ENCODE measurements at places on chromosomes 3 and 15. TPM values are rescaled to one million over a fixed set of nuclear protein-coding genes. Genes with fewer than 3 reads are reported as not detected.

REC114 gene
- not detected for polyA plus RNA-seq

PROS1 gene
- 0.26 TPM for polyA plus RNA-seq

SENP5 gene
- polyA plus RNA-seq, result 11.7 TPM

INSYN1 gene
- polyA plus RNA-seq, result not detected

ILDR1 gene
- 4.0 TPM for polyA plus RNA-seq

RBSN gene
- polyA plus RNA-seq, result 18.2 TPM

MINDY4B gene
- polyA plus RNA-seq, result not detected

PDE12 gene
- polyA plus RNA-seq, result 14.7 TPM

P3H2 gene
- polyA plus RNA-seq, result not detected

SLC28A1 gene
- polyA plus RNA-seq, result not detected

AP3B2 gene
- 0.35 TPM for polyA plus RNA-seq

FOXB1 gene
- not detected for polyA plus RNA-seq

CHRNA5 gene
- 0.95 TPM for polyA plus RNA-seq

B3GNT5 gene
- polyA plus RNA-seq, result not detected

IGSF11 gene
- not detected for polyA plus RNA-seq

STARD9 gene
- 0.60 TPM for polyA plus RNA-seq

EIF4G1 gene
- 28.0 TPM for polyA plus RNA-seq

MYNN gene
- 15.2 TPM for polyA plus RNA-seq

TEX55 gene
- not detected for polyA plus RNA-seq

ST6GAL1 gene
- polyA plus RNA-seq, result 257 TPM

C2CD4A gene
- polyA plus RNA-seq, result not detected

MESP1 gene
- polyA plus RNA-seq, result 1.8 TPM

DUSP7 gene
- polyA plus RNA-seq, result 1.1 TPM

TMC3 gene
- 0.04 TPM for polyA plus RNA-seq

CYP8B1 gene
- not detected for polyA plus RNA-seq

CCR3 gene
- polyA plus RNA-seq, result 0.15 TPM

NPHP3 gene
- polyA plus RNA-seq, result 5.4 TPM

ANKUB1 gene
- not detected for polyA plus RNA-seq

DUOXA1 gene
- not detected for polyA plus RNA-seq

EEFSEC gene
- 23.1 TPM for polyA plus RNA-seq

DUOXA2 gene
- not detected for polyA plus RNA-seq

SNX22 gene
- 55.3 TPM for polyA plus RNA-seq

DISP2 gene
- 0.19 TPM for polyA plus RNA-seq

RHOV gene
- polyA plus RNA-seq, result not detected

SHC4 gene
- polyA plus RNA-seq, result not detected

IL17RD gene
- polyA plus RNA-seq, result not detected

CLEC3B gene
- polyA plus RNA-seq, result not detected

CPEB1 gene
- polyA plus RNA-seq, result 0.11 TPM

CCRL2 gene
- polyA plus RNA-seq, result 1.3 TPM

FBXL22 gene
- 0.73 TPM for polyA plus RNA-seq

PIGZ gene
- polyA plus RNA-seq, result 2.1 TPM

CCR4 gene
- polyA plus RNA-seq, result not detected

XCR1 gene
- polyA plus RNA-seq, result not detected

DNASE1L3 gene
- 1.7 TPM for polyA plus RNA-seq
